Upper lobe of left lung (tissue), 6 donors: ENCODE measurements at places on chromosomes 6 and 20.

DNA sequence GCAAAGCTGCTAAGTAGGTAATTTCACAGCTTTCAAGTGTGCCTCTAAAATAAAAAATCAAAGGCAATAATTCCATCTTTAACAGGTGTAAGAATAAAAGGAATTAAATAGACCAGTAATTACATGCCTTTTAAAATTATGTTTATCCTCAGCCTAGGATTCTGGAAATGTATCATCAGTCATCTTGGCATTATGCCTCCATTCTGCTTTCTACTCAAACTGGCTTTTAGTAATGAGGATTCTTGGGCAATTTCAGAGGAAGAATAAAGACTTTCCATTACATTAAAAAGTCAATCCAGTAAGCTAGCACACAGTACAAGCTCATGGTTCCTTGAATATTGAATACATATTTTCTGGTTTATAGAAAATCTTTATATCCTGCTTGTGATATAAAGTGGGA is 44.7 kb downstream of the GSTA2 start:
- no peaks in the 10 kb centered on the region for H3K4me1 ChIP-seq
- H3K27ac ChIP-seq = no peak overlapping the region
- no peak overlapping the region for H3K4me3 ChIP-seq
- no peaks in the 10 kb centered on the region for H3K36me3 ChIP-seq

DNA sequence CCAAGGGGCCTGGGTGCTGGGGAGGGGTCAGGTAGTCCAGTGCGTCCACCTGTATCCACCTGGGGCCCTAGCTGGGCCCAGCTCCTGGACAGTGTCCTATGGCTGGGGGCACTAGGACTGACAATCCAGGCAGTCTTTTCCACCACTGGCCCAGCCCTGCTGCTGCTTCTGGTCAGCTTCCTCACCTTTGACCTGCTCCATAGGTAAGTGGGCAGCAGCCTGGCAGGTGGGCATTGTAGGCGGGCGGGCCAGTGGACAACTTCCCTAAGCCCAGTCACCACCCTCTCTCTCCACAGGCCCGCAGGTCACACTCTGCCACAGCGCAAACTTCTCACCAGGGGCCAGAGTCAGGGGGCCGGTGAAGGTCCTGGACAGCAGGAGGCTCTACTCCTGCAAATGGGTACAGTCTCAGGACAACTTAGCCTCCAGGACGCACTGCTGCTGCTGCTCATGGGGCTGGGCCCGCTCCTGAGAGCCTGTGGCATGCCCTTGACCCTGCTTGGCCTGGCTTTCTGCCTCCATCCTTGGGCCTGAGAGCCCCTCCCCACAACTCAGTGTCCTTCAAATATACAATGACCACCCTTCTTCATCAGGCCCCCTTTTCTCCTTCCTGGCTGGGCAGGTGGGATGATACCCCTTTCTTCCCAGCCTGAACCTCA is 584 bp downstream of the C20orf141 start:
- H3K36me3 ChIP-seq = no peaks in the 10 kb centered on the region
- no peak overlapping the region for H3K27ac ChIP-seq
- no peaks in the 10 kb centered on the region for H3K27me3 ChIP-seq
- H3K4me1 ChIP-seq = no peaks in the 10 kb centered on the region

GRCh38 chr6:8047541-8048292 is 16.5 kb downstream of the BLOC1S5 start:
- H3K36me3 ChIP-seq = no peaks in the 10 kb centered on the region
- no peak overlapping the region for H3K4me3 ChIP-seq
- no peaks in the 10 kb centered on the region for H3K27me3 ChIP-seq
- DNase-seq = no peak
- H3K27ac ChIP-seq = no peak overlapping the region
- no peaks in the 10 kb centered on the region for H3K4me1 ChIP-seq

GRCh38 chr20:62523473-62524203 is 47.8 kb upstream of the GATA5 start:
- no peak overlapping the region for H3K27ac ChIP-seq
- DNase-seq = no peak
- no peaks in the 10 kb centered on the region for H3K4me1 ChIP-seq

- H3K27me3 ChIP-seq = no peaks in the 10 kb centered on the region
- no peak overlapping the region for H3K27ac ChIP-seq
- no peak for DNase-seq
- H3K4me3 ChIP-seq = no peak overlapping the region
- no peaks in the 10 kb centered on the region for H3K36me3 ChIP-seq
- no peaks in the 10 kb centered on the region for H3K4me1 ChIP-seq
Measured at GRCh38 chr6:5909721-5910120, 97.0 kb downstream of the NRN1 start.

DNA sequence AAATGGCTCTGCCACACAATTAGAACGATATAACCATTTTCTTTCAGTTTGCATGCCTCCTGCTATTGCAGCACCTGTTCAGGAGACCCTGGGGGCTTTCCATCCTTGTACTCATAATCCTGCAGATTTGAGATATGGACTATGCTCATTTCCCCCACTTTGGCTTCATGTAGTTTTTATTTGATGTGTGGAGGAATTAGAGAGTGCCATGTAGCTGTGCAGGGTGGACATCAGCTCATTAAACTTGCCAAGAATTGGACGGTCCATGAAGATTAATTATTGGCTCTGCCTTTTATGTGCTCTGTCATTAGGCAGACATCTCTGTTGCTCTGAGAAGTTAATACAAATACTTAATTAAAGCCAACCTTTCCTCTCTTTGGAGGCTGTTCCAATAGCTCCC is 66.2 kb upstream of the CD83 start:
- no peaks in the 10 kb centered on the region for H3K36me3 ChIP-seq
- DNase-seq = no peak
- no peaks in the 10 kb centered on the region for H3K4me1 ChIP-seq
- H3K27ac ChIP-seq = no peak overlapping the region
- H3K27me3 ChIP-seq = no peaks in the 10 kb centered on the region

- no peaks in the 10 kb centered on the region for H3K4me1 ChIP-seq
- H3K36me3 ChIP-seq = no peaks in the 10 kb centered on the region
- no peak for DNase-seq
- H3K27ac ChIP-seq = no peak overlapping the region
- H3K27me3 ChIP-seq = no peaks in the 10 kb centered on the region
Measured at GRCh38 chr6:136216503-136217401, 33.4 kb downstream of the MTFR2 start.

GRCh38 chr6:170232186-170233002 is 58.5 kb downstream of the DLL1 start:
- H3K4me1 ChIP-seq = no peaks in the 10 kb centered on the region
- H3K4me3 ChIP-seq = no peak overlapping the region
- DNase-seq = no peak
- no peaks in the 10 kb centered on the region for H3K27me3 ChIP-seq
- no peaks in the 10 kb centered on the region for H3K36me3 ChIP-seq

- no peaks in the 10 kb centered on the region for H3K27me3 ChIP-seq
- peak; percentile 35 for DNase-seq
- H3K36me3 ChIP-seq = no peaks in the 10 kb centered on the region
- H3K4me3 ChIP-seq = no peak overlapping the region
- H3K27ac ChIP-seq = no peak overlapping the region
Measured at GRCh38 chr6:159525445-159526025, 167.5 kb downstream of the SOD2 start.

- peaks cover 11% of the 10 kb centered on the region for H3K36me3 ChIP-seq
- no peak for DNase-seq
- peaks cover 51% of the 10 kb centered on the region for H3K4me1 ChIP-seq
- H3K4me3 ChIP-seq = no peak overlapping the region
Measured at GRCh38 chr6:44225579-44226325, 2.4 kb downstream of the SLC29A1 start.

DNA sequence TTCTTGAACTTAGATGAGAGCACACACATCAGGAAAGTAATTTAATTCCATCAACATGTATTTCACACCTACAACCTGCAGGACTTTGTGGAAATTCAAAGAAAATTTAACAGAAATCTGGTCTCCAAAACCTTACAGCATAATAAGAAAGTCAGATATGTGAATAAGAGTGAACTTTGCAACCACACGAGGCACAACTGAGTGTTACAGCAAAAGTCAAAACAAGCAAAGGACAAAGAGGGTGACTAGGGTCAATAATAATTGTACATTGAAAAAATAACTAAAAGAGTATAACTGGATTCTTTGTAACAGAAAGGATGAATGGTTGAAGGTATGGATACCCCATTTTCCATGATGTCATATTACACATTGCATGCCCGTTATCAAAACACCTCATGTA is 113.8 kb downstream of the MTFR2 start:
- H3K4me3 ChIP-seq = no peak overlapping the region
- H3K27ac ChIP-seq = no peak overlapping the region
- no peaks in the 10 kb centered on the region for H3K4me1 ChIP-seq
- H3K36me3 ChIP-seq = no peaks in the 10 kb centered on the region
- no peaks in the 10 kb centered on the region for H3K27me3 ChIP-seq
- DNase-seq = no peak

GRCh38 chr6:47420394-47421371 is 56.9 kb upstream of the CD2AP start:
- no peaks in the 10 kb centered on the region for H3K27me3 ChIP-seq
- no peak overlapping the region for H3K27ac ChIP-seq
- DNase-seq = no peak
- no peaks in the 10 kb centered on the region for H3K36me3 ChIP-seq

DNA sequence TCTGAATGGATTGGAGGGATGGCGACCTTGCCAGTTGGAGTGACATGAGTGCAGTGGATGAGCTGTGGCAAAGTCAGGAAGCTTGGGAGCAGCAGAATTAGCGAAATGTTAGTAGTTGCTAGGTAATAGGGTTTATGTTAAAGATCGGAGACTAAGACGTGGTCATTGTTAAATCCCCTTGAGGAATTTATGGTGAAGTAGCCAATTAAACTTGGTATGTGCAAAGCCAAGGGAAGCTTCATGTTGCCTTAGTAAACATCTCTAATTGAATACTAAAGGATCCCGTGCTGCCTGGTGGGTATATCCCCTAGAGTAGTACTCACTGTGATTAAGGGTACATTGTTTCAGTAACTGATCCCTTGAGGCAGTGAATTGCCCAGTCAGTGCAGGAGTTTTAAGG is 106.0 kb downstream of the PRIM2 start:
- no peak overlapping the region for H3K4me3 ChIP-seq
- no peak for DNase-seq
- H3K27ac ChIP-seq = no peak overlapping the region
- H3K27me3 ChIP-seq = no peaks in the 10 kb centered on the region
- H3K36me3 ChIP-seq = no peaks in the 10 kb centered on the region

- H3K36me3 ChIP-seq = no peaks in the 10 kb centered on the region
- no peaks in the 10 kb centered on the region for H3K4me1 ChIP-seq
- H3K4me3 ChIP-seq = no peak overlapping the region
- DNase-seq = no peak
- H3K27ac ChIP-seq = no peak overlapping the region
Measured at GRCh38 chr20:51569815-51570738, 27.6 kb upstream of the NFATC2 start.

- H3K36me3 ChIP-seq = no peaks in the 10 kb centered on the region
- no peaks in the 10 kb centered on the region for H3K4me1 ChIP-seq
- DNase-seq = no peak
Measured at GRCh38 chr6:27726619-27727023, 185.6 kb downstream of the OR2B2 start.

- H3K27me3 ChIP-seq = no peaks in the 10 kb centered on the region
- no peak overlapping the region for H3K4me3 ChIP-seq
- DNase-seq = no peak
- no peak overlapping the region for H3K27ac ChIP-seq
- H3K4me1 ChIP-seq = peaks cover 7% of the 10 kb centered on the region
- H3K36me3 ChIP-seq = no peaks in the 10 kb centered on the region
Measured at GRCh38 chr6:53536561-53536960, 8.3 kb downstream of the GCLC start.

- peak overlapping the region; percentile 90 for H3K27ac ChIP-seq
- H3K4me1 ChIP-seq = peaks cover 22% of the 10 kb centered on the region
- no peaks in the 10 kb centered on the region for H3K36me3 ChIP-seq
Measured at GRCh38 chr20:13784271-13784892, 337 bp downstream of the ESF1 start.

DNA sequence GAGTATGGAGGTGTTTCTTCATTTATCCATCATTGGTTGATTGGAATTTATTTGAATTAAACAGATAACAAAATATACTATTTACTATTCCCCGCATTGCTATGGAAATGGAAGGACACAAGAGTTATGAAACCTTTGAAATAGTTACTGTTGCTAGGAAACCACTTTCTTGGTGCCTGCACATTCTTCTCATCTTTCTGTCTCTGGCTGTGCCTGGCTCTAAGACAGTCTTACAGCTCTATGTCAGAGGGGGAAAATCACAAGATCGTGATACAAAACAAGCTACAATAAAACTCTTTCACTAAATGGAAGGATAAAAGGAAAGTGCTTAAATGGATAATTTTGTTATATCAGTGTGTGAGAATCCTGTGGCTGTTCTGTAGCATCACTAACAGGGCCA is 453.0 kb downstream of the LMBRD1 start:
- no peak overlapping the region for H3K4me3 ChIP-seq
- H3K27ac ChIP-seq = no peak overlapping the region

DNA sequence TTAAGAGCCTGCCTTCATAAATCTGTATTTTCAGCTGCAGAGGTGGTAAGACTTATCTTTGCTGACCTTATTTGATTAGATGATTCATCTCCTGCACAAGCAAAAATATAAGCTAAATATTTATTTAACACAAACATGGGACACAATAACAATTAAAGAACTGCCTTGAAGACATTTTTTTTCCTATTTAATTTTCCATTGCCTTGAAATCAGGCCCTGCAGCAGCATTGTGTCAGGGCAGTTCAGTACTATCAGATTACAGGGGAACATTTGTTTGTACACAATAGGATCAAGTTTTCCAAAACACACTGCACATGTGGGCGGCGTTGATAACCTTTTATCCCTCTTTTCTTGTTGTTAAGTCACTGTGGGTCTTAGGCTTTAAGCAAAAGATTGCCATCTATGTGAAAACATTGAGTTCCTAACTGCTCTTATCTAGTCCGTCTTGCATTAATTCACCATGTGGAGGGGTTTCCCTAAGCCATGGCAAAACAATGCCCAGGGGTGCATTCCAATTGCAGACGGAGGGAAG is 7.4 kb downstream of the ADGRF5 start:
- H3K27me3 ChIP-seq = no peaks in the 10 kb centered on the region
- peak overlapping the region; percentile 51 for H3K27ac ChIP-seq
- no peak overlapping the region for H3K4me3 ChIP-seq
- H3K4me1 ChIP-seq = peaks cover 76% of the 10 kb centered on the region
- DNase-seq = no peak
- no peaks in the 10 kb centered on the region for H3K36me3 ChIP-seq

- no peaks in the 10 kb centered on the region for H3K36me3 ChIP-seq
- DNase-seq = no peak
- no peak overlapping the region for H3K27ac ChIP-seq
Measured at GRCh38 chr6:1917626-1918371, 308.1 kb downstream of the FOXC1 start.

DNA sequence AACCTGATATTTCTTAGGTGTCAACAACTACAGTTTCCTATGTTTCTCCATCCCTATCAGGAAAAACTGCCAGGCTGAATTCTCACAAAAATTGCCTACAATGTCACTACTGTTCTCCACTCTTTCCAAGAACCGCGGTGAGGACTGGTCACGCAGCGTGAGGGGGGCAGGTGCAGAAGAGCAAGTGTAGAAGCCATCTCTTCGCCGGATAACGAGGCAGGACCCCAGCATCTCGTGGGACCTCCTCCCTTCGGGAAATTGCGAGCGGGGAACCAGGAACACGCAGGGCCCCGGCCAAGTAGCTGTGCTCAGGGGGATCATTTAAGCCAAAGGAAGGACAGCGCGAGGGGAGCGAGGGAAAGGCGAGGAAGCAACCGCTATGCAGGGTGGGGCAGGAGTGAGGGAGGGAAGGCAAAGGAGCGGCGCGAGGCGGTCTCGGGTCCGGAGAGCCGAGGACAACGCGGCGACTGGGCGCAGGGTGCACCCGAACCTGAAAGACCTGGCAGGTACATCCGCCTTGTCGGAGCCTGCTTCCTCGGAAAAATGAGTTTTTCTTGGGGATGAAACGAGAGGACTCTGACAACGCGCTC is 559 bp downstream of the APMAP start:
- DNase-seq = no peak
- no peaks in the 10 kb centered on the region for H3K27me3 ChIP-seq
- H3K4me3 ChIP-seq = peak overlapping the region; percentile 80
- H3K4me1 ChIP-seq = peaks cover 46% of the 10 kb centered on the region
- H3K36me3 ChIP-seq = no peaks in the 10 kb centered on the region
